ENCODE measurements at places on chromosomes 6 and 20.
A peak's percentile ranks its signal among the peaks of the same experiment; 100 is the strongest.

- DNase-seq, result no peak
Measured at GRCh38 chr20:24989162-24989561, 3.4 kb downstream of the APMAP start.

DNA sequence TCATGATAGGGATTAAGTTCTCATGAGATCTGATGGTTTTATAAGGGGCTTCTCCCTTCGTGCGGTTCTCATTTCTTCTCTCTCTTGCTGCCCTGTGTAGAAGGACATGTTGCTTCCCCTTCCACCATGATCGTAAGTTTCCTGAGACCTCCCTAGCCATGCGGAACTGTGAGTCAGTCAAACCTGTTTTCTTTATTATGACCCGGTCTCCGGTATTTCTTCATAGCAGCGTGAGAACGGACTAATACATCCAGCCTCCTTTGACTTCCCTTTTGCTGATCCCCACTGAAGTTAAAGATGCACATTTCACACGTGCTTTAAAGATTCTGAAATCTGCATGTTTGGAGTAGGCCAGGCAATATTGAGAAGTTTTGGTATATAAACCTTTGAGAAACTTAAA is 543.1 kb downstream of the PRKN start:
- DNase-seq, result no peak

- DNase-seq, result peak; percentile 73
Measured at GRCh38 chr6:113854531-113855499, 2.3 kb upstream of the MARCKS start.

- peak; percentile 10 for DNase-seq
Measured at GRCh38 chr6:129312880-129313279, 397.1 kb downstream of the ARHGAP18 start.

DNA sequence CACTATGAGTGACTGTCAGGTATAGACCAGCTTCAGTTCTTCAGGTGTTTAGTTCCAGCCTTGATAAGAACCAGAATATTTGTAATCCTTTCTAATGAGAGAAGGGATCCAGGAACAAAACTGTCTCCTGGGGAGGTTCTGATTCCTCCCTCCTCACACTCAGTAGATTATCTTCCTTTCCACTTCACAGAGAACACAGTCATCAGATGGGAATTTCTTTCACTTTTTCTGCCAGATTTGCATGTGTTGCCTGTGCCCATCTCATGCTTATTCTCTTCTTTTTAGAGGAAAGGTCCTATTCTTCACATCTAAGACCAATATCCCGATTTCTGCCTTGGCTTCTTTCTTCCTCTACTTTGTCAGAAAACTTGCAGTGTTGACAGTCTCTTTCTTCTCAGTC is 50.8 kb downstream of the CD109 start:
- DNase-seq, result no peak

- no peak for DNase-seq
Measured at GRCh38 chr20:23203951-23204730, 118.0 kb upstream of the CD93 start.
